NCI-H1436 treated with DMSO at 0.1 percent for 48 hours (cell line): ENCODE measurements at places on chromosomes 5 and 9.

DNA sequence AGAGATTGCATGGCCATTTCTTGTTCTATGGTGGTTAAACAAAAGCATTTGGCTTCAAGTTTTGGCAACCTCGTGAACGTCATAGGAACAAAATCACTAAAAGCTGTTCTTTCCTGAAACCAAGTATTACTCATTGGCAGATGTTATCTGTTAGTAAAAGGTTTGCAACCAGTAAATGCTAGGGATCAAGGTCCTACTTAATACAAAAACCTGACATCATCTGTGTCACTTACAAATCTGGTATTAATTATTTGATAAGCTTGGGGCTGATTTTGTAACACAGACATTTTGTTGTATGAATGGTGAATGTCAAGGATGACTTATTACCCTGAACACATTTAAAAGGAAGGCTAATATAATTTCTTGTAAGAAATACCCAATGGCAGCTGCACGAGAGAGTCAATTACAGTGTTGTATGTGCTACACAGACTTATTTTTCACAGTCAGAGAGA lies 486.4 kb upstream of the ZNF608 start:
- no peak for DNase-seq

DNA sequence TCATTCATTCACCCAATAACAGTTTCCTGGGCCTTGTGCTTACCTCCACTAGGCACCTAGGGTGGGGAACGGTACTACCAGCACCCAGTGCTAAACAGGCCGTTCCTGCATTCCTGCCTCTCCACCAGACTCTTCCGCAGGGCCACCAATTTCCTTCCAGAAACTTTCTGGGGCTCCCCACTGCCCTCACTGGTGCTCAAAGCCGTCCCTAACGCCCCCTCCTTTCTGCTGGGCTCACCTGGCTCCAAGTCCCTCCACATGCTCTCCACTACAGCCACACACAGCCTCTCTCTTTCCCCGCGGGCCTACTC lies 1.4 kb downstream of the PHF19 start:
- no peak for DNase-seq

GRCh38 chr9:136222166-136222905 lies 17.4 kb upstream of the LHX3 start:
- no peak for DNase-seq

DNA sequence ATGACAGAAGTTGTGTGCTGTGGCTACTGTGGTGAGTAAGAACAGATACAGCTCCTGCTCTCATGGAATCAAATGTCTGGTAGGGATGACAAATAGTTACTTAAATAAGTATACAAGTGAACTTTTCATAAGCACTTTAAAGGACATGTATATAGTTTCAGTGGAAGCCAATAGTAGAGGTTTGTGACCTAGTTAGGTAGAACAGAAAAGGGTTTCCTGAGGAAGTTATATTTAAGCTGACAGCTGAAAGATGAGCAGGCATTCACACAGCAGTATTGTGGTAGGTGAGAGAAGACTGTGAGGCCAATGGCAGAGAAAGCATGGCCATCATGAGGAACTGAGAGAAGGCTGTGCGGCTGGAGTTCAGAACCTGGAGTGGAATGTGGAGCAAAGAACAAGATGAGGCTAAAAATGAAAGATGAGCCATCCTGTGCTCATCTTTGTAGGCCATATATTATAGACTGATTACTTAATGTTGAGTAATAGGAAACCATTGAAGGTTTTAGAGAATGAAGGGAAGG lies 15.4 kb downstream of the FAM174A start:
- no peak for DNase-seq

DNA sequence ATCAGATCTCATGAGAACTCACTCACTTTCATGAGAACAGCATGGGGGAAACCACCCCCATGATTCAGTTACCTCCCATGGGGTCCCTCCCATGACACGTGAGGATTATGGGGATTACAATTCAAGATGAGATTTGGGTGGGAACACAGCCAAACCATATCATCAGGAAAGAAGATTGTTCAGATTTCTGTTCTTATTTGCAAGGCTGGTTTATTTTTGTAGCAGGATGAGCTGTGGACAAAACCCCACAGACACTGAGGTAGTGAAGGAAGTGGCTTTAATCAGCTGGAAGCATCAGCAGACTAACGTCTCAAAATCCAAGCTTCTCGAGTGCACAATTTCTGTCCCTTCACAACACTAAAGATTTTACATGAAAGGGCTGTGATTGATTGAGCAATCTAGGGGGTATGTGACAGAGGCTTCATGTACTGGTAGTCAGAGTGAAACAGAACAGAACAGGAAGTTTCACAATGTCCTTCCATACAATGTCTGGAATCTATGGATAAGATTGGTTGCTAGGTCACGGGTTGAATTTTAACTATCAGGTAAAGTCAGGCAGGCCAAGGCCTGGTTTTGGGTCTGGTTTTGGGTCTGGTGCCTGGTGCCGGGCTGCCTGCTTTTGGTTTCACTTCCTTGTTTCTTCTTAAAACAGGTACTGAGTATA lies 91.3 kb upstream of the ZNF366 start:
- no peak for DNase-seq

DNA sequence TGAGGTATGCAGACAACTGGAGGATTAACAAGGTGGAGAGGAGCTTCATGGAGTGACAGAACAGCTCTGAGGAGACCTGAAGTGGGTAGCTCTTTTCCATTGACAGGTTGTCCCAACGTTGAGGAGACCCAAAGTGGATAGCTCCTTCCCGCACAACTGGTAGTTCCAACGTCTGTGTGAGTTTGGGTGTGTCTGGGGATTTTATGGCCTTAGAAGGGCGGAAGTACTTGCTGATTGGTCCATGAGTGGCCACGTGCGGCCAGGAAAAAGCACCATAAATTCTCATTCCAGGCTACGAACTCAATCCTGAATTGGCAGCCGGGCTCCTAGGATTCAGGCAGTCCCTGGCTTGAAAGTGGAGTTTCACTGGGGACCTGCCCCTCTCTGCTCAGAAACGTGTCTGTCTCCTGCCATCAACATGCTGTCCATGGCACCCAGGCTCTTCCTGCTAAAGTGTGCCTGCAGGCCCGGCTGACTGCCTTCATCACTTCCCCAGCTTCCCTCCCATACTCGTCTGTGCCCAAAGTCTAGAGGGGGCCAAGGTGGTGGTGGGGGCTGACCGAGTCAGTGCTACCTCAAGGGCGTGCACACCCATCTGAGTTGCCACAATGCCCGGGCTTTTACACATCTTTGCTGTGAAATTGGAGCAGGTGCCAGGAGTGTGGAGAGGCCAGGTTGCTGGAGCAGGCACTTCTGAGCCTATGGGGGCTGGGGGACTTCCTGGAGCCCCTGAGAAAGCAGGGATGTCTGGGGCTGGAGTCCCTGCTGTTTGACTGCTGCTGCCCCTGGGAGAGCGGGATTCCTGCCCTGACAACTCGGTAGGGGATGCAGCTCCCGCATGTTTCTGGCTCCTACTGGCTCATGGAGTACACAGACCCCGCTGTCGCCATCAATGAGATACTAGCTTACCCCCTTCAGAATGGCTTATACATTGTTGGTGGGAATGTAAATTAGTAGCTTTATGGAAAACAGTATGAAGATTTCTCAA lies 2034.6 kb upstream of the ACO1 start:
- DNase-seq: no peak

GRCh38 chr9:91117959-91118703 lies 243.6 kb downstream of the AUH start:
- no peak for DNase-seq

DNA sequence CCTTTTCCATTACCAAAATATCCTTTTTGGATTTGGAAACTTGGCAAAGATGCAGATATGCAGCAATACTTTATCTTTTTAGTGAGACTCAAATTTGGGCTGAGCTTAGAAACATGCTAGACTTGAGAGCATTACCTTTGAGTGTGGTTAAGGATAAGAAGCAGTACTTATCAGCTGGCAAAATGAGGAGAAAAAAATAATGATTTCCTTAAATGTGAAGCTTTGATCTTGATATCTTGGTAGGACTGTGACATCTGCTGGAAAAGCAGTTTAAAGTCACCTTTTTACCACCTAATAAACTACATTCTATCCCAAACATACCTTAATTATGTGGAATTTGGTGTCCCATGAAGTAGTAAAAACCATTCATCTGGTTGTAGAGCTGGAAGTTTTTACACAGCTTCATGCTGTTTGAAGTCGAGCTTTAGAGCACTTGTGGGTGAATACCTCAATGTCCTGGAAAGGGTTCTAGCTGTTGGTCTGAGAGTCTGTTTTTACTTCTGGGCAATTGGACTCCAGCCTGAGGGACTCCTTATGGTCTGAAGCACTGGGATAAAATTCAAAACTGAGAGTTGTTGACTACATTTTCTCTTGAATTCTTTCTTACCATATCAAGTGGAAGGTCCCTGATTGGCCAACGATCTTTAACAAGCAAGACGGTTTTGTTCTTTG lies 53.4 kb downstream of the LRRC70 start:
- no peak for DNase-seq

DNA sequence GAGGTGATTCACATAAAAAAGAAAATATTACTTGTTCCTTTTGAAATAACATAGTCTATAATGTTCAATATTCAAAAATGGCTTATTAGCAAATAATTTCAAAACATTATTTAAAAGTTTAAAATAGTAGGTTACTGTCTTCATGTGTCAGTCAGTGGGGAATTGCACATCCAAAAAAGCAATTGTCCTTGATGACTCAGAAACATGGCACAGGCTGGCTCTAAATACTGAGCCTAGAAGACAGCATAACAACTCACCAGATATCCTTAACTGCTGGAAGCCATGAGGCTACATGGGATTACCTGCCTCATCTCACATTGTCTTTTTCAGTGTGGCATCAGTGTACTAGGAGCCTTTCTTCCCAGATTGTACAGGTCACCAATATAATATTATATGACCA lies 439.5 kb upstream of the RGMB start:
- no peak for DNase-seq

DNA sequence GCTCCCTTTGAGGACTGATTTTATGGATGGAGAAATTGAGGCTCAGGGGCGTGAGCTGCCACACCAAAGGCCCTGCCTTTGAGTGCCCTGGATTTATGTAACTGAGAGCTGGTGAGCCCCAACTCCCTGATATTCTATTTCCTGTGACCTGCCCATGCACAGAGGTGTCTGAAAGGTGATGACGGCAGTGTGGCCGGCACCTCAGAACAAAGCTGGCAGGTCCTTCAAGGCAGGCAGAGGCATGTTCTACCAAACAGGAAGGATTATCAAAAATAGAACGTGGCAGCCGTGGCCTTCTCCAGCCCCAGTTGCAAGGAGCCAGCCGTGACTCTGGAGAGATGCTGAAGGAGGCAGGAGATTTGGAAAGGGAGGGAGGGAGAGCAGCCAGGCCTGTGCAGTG lies 36.2 kb downstream of the INSYN2B start:
- no peak for DNase-seq

- DNase-seq: no peak
Observed at GRCh38 chr5:123538670-123539459, 26.9 kb downstream of the CSNK1G3 start.

- no peak for DNase-seq
Observed at GRCh38 chr5:52801329-52801728, 13.6 kb downstream of the ITGA1 start.

DNA sequence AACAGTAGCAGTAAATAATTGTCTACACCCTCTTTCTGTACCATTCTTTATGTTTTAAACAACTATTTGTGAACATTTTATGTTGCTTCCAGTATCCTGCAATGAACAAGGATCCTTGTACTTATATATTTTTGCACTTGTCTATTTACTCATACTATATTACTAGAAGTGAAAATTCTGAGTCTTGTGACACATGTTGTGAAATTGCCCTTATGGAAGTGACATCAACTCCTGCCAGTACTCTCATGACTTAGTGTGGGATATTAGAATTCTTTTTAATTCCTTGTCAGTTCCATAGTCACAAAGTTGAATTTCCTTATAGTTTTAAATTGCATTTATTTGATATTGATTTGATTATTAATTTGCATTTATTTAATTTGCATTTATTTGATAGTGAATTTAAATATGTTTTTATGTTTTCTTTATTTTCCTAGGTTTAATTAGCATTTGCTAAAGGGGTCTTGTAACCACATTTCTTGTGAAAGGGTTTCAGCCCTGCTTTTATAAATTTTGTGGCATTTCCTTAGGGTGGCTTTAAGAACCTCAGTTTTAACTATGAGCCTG lies 27.7 kb downstream of the PARP8 start:
- no peak for DNase-seq

DNA sequence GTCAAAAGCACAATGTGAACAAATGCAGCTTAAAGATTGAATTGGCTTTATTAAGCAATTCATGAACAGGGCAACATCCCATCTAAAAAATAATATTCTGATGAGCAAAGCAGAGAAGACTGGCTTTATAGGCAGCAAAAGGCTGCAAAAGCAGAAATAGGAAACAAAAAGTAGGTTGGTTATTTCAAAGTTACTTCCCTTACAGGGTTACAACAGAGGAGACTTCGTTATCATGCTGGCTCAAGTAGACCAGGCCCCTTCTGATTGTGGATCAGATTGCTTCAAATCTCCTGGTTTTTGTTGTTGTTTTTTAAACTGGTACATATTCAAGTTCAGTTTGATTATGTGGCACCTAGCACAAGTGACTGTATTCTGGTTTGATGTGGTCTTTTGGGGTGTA lies 73.1 kb downstream of the MAN2A1 start:
- DNase-seq: no peak

- DNase-seq: no peak
Observed at GRCh38 chr5:159913048-159913447, 3.2 kb upstream of the ADRA1B start.

DNA sequence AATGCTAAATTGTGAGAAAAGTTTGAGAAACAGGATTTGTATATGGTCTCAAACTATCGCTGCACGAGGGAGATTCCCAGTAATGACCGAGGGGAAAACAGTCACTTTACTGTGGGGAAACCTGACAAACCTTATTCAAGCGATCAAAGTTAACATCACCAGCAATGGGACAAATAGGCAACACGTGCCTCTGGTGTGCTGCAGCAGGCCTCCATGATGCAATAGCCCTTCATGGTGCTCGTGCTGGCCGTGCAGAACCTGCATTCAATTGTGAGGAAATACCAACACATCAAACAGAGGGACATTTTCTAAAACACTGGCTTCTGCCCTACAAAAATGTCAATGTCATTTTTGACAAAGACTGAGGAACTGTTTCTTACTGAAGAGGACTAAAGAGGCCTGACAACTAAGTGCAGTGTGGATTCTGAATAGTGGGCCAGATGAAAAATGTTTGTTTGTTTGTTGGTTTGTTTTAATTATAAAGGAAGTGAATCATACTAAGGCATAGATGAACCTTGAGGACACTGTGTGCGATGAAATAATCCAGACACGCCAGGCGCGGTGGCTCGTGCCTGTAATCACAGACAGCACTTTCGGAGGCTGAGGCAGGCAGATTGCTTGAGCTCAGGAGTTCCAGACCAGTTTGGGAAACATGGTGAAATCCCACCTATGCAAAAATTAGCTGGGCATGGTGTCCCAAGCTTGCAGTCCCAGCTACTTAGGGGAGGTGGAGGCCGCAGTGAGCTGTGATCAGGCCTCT lies 17.6 kb upstream of the MARCHF6 start:
- no peak for DNase-seq

GRCh38 chr9:80070071-80070742 lies 498.4 kb downstream of the TLE4 start:
- no peak for DNase-seq

- peak; percentile 88 for DNase-seq
Observed at GRCh38 chr9:105064248-105065097, 136.5 kb upstream of the ABCA1 start.

- no peak for DNase-seq
Observed at GRCh38 chr9:84669288-84670137, at the start of gene NTRK2. NTRK2 (plus strand) TSS chr9:84669729; CDS start chr9:84670749, 1,020 bp downstream.
